Stimulated activated naive CD4-positive, alpha-beta T cell (primary cell): ENCODE measurements at places on chromosomes 1 and 21.

DNA sequence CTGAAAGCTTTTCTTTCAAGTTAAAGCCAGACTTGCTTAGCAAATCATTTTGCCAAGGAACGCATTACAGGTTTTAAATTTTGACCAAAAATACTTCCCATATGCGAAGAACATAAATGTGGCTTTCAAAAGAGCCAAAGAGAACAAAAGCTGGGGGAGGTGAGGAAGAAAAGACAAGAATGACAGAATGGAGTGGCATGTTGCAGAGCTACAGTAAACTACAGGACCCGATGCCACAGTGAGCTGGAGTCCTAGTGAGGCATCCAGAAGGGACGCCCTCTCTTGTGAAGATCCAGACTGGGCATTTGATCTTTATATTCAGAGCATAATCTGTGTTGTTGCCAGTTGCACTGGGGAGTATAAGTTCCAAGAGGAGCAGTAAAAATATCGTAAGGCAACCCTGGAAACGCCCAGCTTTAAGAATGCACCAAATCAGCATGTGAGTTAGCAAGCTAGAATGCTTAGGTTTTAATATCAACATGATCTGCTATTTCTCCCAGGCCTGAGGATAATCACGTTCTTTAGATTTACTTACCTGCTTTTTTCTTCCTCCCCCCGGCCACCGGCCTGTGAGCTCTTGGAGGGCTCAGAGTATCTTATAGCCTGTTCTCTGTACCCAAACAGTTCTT is 48.4 kb upstream of the HOOK1 start:
- no peak for DNase-seq

GRCh38 chr1:246292571-246292970 is 214.5 kb downstream of the SMYD3 start:
- no peak for DNase-seq

GRCh38 chr1:247119600-247120407 is 15.6 kb upstream of the ZNF669 start:
- no peak for DNase-seq

DNA sequence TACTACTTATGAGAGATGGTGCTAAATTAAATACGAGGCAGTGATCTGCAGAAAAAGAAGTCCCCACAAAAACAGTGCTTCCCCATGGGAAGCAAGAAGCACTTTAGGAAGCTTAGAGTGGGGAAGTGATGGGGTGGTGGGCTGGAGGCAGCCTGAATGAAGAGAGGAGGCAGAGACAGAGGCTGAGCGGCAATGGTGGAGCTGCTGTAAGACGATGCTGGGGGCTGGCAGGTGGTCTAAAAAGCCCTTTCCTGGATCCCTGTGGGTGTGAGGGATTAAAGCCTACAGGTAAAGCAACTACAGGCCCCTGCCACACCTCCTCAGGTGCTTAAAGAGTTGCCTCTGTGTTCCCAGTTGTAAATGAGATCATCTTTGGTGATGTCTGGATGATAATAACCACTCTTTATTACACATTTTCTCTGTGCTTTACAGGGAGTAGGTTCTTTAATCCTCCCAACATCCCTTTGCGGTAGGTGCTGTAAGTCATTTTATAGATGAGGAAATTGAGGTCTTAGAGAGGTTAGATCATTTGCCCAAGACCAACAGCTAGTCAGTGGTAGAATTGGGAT is 39.2 kb downstream of the CNN3 start:
- DNase-seq: no peak

- DNase-seq: no peak
Observed at GRCh38 chr1:32100359-32100758, 7.5 kb upstream of the KPNA6 start.

DNA sequence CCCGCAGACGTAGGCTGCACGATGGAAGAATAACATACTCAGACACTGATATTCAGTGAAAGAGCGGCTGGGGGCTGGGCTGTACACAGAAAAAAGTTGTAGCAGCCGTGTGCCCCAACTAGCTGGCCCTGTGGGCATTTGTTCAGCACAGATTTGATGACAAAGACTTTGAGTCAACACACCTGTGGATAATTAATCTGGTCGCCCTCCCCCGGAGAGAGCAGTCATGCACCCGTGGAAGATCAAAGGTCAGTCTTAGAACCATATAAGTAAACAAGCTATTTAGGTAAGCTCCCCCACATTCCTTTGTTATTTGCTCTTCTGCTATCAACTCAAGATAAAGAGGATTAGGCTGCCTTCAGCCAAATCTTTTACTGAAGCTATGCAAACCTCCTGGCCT is 148.4 kb upstream of the HMCN1 start:
- no peak for DNase-seq

DNA sequence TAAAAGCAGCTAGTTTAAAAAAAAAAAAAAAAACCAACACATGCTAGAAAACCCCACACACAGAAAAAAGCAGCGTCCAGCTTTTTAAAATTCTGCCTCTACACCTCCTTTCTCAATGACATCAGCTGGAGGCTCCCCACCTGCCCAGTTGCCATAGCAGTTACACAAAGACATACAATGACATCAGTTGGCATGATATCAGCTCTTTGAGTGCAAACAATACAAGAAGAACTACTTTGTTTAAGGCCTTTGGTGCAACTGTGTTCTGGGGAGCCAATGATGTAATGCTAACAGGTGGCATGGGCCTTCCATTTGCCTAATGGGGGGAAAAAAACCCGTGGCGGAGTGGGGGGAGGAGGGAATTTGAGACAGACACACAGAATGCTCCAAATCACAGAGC is 32.9 kb downstream of the DUSP10 start:
- peak; percentile 49 for DNase-seq

- DNase-seq: no peak
Observed at GRCh38 chr21:41630249-41630648, 122.3 kb upstream of the TMPRSS2 start.

- no peak for DNase-seq
Observed at GRCh38 chr1:7535934-7536878, 234.9 kb upstream of the VAMP3 start.

- peak; percentile 73 for DNase-seq
Observed at GRCh38 chr1:11838349-11839272, 9.0 kb downstream of the NPPA start.

DNA sequence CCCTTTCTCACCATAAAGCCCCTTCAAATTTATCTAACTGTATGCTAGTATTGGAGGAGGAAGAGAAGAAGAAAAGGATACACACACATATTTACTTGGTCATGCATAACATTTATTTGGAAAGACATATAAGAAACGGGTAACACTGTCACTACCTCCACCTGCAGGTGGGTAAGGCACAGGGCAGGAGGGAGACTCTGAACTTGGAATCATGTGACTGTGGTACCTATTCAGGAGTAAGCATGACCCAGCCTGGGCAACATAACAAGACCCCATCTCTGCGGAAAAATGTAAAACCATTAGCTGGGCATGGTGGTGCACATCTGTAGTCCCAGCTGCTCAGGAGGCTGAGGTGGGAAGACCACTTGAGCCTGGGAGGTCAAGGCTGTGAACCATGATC is 1.4 kb upstream of the PADI6 start:
- DNase-seq: no peak

DNA sequence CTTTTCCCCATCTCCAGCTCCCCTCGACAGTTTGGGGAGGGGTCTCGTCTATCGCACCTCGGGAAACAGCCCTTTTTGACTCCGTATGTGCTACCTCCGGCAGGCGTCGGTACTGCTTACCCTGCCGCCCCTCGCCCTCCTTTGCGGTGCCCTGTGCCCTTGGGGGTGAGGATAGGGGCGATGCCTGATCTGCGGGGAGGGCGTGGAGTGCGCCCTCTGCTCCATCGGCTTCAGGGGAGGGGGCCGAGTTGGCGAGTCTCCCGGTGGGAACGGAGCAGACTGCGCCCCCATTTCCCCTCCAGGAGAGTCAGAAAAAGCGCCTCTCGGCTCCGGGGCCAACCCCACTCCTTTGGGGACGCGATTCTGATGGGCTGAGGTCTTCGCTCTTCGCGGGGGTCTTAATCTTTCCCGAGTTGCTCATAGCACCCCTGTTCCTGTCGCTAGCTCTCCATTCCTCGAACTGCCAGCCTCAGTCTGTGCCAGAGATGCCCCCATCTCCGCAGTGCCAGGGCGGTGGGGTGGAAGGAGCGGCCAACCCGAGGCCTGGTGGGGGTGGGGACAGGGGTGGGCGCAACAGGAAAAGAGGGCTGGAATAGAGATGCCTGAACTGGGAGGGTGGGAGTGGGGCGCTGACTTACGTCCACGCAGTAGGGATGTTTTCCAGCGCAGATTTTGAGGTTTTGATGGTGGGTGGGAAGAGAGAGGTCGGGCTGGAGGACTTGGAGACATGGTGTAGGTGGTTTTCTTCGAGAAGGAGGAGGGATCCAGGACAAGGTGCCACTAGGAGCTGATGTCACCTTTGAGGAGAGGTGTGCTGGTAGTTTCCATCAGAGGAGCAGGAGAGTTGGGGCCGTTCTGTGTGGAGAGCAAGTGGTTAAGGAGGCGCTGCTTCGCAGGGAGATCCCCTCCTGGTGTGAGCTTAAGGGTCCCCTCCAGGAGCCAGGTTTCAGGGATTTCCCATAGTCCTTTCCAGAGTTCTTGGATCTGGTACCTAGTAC is 674 bp downstream of the PPFIA4 start:
- DNase-seq: no peak

DNA sequence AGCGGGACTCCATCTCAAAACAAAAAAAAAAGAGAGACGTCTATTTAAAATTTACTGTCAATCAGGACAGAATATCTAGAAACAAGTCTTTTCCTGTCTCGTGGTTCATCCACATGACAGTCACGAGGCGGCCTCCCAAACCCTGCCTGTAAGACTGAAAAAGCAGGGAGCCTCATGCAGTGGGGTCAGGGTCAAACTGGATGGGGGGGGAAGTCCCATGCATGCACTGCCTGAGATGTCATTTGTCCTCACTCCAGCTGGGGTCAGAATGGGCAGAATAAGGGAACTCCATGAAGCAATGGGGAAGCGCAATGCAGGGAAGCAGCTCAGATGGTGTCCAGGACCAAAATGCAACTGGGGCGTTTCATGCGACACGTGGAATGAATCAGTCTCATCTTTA is 85.5 kb downstream of the PIK3CD start:
- DNase-seq: no peak

- DNase-seq: no peak
Observed at GRCh38 chr21:37358397-37358796, 8.2 kb upstream of the DYRK1A start.

- no peak for DNase-seq
Observed at GRCh38 chr1:98839840-98840239, 164.8 kb downstream of the PLPPR5 start.

DNA sequence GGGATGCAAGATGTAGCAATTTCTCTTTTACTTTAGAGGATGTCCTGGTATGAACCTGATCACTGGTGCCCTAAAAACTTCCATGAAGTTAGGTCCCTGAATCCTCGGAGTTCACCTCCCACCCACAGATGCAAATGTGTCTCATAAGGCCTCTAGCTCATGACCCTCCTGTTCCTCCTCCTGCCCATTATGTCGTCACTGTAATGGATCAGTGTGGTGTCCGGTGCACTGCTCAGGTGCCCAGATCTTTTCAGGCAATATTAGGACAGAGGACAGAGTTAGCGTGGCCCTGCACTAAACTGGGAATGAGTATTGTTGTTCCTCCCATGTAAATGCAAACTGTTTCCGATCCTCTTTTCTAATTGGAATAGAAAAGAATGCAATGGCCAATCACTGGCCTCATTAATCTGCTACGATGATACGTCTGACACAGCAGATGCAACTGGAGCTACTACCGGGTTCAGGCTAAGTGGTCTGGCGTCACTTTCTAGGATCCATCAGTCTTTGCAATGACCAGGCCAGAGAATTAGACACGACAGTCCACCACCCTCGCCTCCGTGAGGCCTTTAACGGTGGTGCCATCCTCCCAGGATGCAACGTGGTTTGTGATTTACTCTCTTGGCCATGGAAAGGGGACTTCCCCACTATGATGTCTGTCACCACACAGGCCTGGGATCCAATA is 3.4 kb upstream of the COL6A2 start:
- DNase-seq: no peak

- no peak for DNase-seq
Observed at GRCh38 chr21:7917729-7918128, 2603.7 kb upstream of the TPTE start.

DNA sequence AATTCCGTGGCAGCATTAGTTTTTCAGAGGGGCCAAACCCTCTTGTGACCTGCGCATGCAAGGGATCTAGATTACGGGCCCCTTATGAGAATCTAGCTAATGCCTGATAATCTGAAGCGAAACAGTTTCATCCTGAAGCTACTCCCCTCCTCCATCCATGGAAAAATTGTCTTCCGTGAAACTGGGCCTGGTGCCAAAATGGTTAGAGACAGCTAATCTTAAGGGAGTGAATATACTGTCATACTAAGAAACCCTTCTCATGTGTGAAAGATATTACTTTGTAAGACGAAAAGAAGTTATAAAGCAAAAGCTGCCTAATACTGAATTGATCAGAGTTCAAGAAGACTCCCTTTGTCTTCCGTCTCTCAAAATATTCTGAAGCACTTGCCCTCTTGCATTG is 166.3 kb downstream of the DUSP10 start:
- no peak for DNase-seq

DNA sequence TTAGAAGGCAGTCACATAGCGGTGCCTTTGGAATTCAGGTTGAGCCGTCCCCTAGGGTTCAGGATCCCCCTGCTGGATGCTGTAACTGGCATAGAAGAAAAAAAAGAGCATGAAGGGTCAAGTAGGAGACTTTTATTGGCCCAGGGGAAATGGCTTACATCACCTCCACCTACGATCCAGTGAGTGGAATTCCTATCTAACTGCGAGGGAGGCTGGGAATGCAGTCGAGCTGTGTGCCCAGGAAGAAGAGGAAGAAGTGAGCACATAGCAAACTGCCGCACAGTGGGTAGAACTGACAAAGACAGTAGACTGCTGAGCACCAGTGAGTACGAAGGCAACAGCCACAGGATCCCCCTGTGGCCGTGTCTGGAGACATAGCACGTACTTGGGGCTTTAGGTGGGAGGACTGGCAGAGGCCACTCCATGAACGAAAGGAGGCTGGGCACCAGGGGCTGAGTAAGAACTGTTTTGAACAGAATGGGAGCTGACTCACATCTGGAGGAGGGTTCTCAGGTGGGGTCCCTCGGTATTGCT is 79.2 kb downstream of the RNF220 start:
- no peak for DNase-seq

GRCh38 chr1:5901150-5901549 is 91.1 kb downstream of the NPHP4 start:
- no peak for DNase-seq

GRCh38 chr1:20899154-20899972 is 112.3 kb upstream of the HP1BP3 start:
- no peak for DNase-seq

DNA sequence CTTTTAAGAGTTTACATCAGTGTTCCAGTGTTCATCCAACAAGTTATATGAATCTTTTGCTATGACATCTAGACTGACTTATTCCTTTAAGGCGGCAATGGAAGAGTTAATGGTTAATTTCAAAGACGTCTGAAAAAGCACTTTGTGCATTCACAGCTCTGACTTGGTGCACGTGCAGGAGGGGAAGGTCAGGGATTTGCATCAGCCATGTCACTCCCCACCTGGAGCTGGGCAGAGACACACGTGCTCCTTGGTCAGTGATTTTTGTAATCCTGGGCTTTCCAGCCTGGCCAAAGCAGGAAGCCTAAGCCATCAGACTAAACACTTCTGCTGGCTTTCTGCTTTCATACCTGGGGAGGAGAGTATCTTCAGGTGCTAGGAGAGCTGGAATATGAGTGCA is 96.3 kb downstream of the ST3GAL3 start:
- DNase-seq: no peak
